ENCODE measurements at places on chromosomes 11 and 22. TPM values are rescaled to one million over a fixed set of nuclear protein-coding genes. Genes with fewer than 3 reads are reported as not detected.

DNA sequence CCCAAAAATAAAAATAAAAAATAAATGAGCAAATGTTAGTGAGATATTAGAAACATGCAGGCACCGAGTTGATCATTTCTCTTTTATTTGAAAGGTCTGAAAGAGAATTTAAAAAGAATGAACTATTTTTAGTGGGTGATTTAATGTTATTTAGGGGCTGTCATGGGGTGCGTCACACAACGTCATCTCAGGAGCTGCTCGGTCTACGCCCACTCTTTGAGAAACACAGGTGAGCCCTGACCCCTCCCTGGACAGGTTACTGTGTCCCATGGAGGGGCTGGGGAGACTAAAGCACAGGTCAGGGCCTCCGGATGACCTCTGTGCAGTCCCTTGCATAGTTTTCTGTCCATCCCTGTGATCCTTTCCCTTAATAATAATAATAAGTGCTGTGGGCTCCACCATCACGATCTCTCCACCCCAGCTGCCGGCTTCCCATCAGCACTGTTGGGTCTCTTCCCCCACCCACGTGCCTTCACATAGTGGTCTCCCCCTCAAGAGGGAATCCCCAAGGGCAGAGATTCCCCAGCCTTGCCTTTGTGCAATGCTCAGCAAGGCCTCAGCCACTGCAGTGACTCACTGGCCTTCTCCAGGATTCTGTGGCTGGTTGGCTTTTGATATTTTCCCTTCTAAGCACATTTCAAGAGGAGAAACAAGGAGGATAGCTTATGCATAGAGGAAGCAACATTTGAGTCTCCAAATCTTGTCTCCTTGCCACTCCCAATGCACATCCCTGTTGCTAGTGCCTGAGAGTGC, 159.9 kb downstream of the TTC17 start:
- no peaks in the 10 kb centered on the region for H3K4me1 ChIP-seq
- H3K4me3 ChIP-seq = no peak overlapping the region
- H3K27me3 ChIP-seq = peaks cover 3% of the 10 kb centered on the region
- H3K36me3 ChIP-seq = peaks cover 6% of the 10 kb centered on the region
- no peak for DNase-seq

The WBP2NL gene
- total RNA-seq = not detected

The CACNA1I gene
- 0.12 TPM for total RNA-seq

The FGF4 gene
- 0.37 TPM for total RNA-seq
